ENCODE measurements at places on chromosomes 7 and 10. TPM values are rescaled to one million over a fixed set of nuclear protein-coding genes. Genes with fewer than 3 reads are reported as not detected.

VSIR gene
- 61.2 TPM for total RNA-seq

AMPH gene
- total RNA-seq: not detected

DNA sequence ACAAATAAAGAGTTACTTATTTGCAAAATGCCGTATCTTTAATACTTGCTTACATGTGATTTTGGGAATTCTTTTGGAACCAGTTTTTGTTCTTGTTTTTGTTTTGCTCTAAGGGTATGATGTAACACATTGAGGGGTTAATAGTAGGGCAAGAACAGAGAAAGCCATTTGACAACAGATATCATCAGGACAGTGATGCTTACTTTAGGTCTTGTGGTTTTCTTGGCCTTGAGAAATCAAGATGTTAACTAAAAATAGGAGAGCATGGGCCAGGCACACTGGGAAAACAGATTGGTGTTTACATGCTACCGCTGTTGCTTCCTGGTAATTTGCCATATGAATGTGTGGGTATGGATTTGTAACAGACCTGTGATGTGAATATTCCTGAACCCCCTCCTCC, 3.7 kb downstream of the SAMD8 start:
- H3K36me3 ChIP-seq: peaks cover 4% of the 10 kb centered on the region
- no peak overlapping the region for H3K4me3 ChIP-seq
- peaks cover 27% of the 10 kb centered on the region for H3K4me1 ChIP-seq
- no peaks in the 10 kb centered on the region for H3K27me3 ChIP-seq
- H3K27ac ChIP-seq: no peak overlapping the region

DNA sequence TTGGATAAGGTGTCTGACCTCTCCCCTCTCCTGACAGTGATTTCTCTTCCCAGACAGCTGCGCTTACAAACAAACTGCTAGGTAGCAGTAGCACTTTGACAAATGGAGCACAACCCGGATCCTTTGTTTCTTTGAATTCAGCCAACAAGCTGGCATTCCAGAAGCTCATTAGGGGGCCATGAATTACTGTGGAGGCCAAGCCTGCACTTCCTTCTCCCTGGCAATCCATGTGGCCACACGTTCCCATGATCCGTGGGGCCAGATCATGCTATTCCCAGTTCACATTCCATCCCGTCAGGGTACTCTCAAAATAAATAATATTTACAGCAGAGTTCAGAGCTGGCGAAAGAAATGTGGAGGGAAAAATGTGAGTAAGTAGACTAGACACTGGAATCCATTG, 172.4 kb downstream of the PRPF18 start:
- H3K27me3 ChIP-seq: no peaks in the 10 kb centered on the region
- no peaks in the 10 kb centered on the region for H3K36me3 ChIP-seq
- no peak overlapping the region for H3K27ac ChIP-seq
- H3K4me3 ChIP-seq: no peak overlapping the region
- DNase-seq: no peak
- no peaks in the 10 kb centered on the region for H3K4me1 ChIP-seq

- no peaks in the 10 kb centered on the region for H3K27me3 ChIP-seq
- no peak overlapping the region for H3K27ac ChIP-seq
- no peak overlapping the region for H3K4me3 ChIP-seq
- H3K4me1 ChIP-seq: no peaks in the 10 kb centered on the region
- H3K36me3 ChIP-seq: no peaks in the 10 kb centered on the region
These were observed 105.6 kb downstream of the MAPK8 start for GRCh38 chr10:48412081-48412480.

- H3K4me3 ChIP-seq: no peak overlapping the region
- H3K36me3 ChIP-seq: no peaks in the 10 kb centered on the region
- DNase-seq: no peak
- no peak overlapping the region for H3K27ac ChIP-seq
- no peaks in the 10 kb centered on the region for H3K4me1 ChIP-seq
These were observed 7.1 kb downstream of the CHST3 start for GRCh38 chr10:71971311-71971731.

DNA sequence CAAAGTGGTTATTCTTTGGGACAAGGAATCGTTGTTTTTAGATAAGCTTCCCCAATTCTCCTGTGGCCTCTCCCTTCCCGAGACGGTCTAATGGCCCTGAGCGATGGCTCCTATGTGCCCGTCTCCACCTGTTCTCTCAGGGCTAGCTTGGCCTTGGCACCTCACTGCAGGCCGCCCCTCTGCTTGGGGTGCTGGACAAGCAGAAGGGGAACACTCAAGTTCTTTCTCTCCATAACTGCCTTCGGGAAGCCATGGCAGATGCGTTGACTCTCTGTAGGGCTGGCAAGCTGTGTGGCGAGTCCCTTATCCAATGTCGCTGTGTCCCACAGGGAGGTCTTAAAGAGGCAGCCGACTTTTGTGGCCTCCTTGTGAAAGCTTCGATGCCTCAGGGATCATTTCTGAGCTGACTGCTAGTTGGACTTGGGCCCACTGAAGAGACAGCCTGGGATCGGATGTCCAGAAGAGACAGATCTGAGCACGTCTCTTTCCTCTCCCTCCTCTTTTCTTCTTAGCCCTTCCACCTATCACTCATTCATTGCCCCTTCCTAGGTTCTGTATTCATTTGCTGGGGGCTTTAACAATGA, 70.8 kb downstream of the GRK5 start:
- H3K27ac ChIP-seq: no peak overlapping the region
- H3K36me3 ChIP-seq: no peaks in the 10 kb centered on the region
- DNase-seq: no peak
- no peak overlapping the region for H3K4me3 ChIP-seq

DNA sequence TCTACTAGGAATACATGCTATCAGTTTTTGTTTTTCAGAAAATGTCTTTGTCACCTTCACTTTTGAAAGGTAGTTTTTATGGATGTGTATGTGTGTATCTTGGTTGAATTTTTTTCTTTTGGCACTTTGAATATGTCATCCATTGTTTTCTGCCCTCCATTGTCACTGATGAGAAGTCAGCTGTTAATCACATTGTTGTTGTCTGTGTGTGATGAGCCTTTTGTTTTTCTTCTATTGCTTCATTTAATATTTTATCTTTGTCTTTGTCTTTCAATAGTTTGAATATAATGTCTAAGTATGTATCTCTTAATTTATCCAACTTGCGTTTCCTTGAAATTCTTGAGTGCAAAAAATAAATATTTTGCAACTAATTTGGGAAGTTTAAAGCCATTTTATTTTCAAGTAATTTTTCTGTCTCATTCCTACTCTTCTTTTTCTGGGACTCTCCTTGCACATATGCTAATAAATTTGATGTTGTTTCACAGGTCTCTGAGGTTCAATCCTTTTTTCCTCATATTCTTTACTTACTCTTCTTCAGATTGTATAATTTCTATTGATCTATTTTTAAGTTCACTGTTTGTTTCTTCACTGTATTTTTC, 546.9 kb upstream of the GHITM start:
- no peak overlapping the region for H3K27ac ChIP-seq
- H3K36me3 ChIP-seq: no peaks in the 10 kb centered on the region
- no peak overlapping the region for H3K4me3 ChIP-seq
- H3K27me3 ChIP-seq: no peaks in the 10 kb centered on the region
